Daoy (cell line): ENCODE measurements at places on chromosomes 5 and 9. TPM values are rescaled to one million over a fixed set of nuclear protein-coding genes. Genes with fewer than 3 reads are reported as not detected.

- DNase-seq: no peak
Observed at GRCh38 chr5:132222649-132223038, 5.0 kb downstream of the P4HA2 start.

GRCh38 chr5:135097390-135097789 lies 63.4 kb upstream of the PITX1 start:
- no peak for DNase-seq

GRCh38 chr9:137971477-137972138 lies 94.0 kb downstream of the CACNA1B start:
- no peak for DNase-seq

DNA sequence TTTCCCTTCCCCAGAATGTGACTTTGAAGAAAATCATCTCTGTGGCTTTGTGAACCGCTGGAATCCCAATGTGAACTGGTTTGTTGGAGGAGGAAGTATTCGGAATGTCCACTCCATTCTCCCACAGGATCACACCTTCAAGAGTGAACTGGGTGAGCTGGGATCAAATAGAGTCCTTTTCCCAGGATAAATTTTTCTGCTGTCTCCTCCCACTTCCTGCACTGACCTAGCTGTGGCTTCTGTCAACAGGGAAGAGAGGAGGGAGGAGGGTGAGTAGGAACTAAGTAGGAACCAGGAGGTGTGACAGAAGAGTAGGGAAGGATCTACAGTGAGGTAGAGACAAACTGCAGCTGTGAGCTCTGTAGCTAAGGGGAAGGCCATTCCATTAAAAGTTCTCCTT lies 69.3 kb downstream of the MAMDC2 start:
- DNase-seq: peak; percentile 50

DNA sequence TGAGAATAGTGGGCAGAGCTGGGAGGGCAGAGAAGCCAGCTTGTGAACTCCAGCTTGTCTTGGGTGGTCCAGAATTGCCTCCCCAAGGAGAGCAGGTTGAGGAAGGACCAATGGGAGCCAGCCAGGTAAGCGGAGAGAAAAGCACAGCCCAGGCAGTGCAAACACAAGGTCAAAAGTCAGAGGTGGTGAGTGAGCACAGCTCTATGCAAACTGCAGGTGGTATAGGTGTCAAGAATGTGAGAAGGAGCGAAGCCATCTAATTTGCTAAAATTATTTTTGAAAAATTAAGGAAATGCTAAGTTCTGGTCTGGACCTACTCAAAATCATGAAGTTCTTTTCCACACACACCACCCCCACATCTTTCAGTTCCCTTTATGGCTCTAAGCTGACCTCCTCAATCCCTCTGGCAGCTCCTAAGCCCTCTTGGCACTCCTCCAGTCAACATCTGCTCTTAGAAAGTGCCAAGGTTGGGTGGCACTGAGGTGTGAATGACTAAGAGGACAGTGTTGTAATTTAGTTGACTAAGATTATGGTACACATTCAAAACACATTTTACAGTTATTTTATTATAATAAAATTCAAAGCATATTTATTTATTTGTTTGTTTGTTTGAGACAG lies 6.6 kb upstream of the OTULINL start:
- no peak for DNase-seq

GRCh38 chr5:31165729-31166128 lies 27.8 kb upstream of the CDH6 start:
- DNase-seq: no peak

DNA sequence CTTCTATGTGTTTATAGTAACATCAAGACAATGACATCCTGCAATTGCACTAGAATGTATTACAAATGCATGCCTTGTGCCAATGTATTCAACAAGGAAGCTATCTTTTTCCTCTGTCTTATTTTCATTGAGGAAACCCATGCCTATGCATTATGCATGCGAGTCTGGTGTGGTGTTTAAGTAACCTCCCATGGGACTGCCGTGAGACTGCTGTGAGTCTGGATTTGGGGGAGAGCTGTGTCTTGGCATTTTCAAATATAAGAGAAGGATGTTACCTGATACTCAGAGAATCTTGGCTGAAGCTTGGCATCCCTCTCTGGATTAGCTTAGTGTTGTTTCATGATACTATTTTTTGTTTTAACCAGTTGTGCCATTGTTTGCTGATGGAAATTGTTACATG lies 98.3 kb downstream of the F2RL2 start:
- peak; percentile 47 for DNase-seq

GRCh38 chr5:61044545-61044944 lies 99.5 kb downstream of the NDUFAF2 start:
- no peak for DNase-seq

DNA sequence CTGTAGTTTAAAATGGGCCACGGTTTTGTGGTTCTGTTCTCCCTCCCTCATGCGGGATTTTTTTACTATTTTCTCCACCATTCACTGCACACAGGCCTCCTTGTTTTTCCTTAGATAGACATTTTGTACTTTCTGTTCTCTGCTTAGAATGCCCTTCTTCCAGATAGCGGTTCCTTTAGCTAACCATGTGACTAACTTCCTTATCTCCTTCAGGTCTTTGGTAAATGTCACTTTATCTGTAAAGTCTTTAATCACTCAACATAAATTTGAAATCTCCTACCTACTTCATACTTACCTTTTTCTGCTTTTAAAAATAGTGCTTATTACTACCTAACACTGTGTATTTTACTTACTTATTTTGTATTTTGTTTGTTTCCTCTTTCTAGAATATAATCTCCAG lies 15.0 kb downstream of the FER start:
- no peak for DNase-seq

DNA sequence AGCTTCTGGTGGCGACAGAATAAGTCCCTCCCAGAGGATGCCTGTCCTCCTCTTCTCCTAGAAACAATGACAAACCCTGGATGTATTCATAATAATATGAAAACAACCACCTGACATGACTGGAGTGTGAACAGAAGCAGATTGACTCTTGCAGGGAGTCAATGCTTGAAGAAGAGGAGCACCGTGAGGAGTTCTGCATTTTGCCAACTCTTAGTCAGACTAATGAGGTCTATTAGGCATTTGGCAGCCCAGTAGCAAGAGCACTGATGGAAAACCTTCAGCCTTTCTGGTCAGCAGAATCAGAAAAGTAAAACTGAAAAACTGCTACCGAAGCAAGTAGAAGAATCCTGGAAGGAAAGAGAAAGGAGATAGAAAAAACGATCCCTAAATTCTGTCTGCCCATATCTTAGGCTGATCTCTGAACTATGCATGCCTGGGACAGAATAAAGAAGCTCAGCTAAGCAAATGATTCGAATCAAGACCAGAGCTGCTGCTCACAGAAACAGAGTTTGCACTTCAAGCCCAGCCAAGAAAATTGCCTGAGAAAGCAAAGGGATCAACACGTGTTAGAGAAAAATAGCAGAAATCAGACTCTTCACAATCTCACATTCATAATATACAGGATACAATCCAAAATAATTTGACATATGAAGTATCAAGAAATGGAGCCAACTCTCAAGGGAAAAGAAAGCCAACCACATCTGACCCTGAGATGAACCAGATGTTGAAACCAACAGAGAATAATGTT lies 69.5 kb upstream of the OSMR start:
- no peak for DNase-seq

- no peak for DNase-seq
Observed at GRCh38 chr9:6224393-6225154, 9.0 kb downstream of the IL33 start.

GRCh38 chr9:69637193-69637816 lies 34.9 kb downstream of the APBA1 start:
- DNase-seq: no peak

- DNase-seq: no peak
Observed at GRCh38 chr5:7907612-7908011, 38.7 kb downstream of the MTRR start.

GRCh38 chr5:1127959-1128785 lies 16.3 kb upstream of the SLC12A7 start:
- DNase-seq: no peak

DNA sequence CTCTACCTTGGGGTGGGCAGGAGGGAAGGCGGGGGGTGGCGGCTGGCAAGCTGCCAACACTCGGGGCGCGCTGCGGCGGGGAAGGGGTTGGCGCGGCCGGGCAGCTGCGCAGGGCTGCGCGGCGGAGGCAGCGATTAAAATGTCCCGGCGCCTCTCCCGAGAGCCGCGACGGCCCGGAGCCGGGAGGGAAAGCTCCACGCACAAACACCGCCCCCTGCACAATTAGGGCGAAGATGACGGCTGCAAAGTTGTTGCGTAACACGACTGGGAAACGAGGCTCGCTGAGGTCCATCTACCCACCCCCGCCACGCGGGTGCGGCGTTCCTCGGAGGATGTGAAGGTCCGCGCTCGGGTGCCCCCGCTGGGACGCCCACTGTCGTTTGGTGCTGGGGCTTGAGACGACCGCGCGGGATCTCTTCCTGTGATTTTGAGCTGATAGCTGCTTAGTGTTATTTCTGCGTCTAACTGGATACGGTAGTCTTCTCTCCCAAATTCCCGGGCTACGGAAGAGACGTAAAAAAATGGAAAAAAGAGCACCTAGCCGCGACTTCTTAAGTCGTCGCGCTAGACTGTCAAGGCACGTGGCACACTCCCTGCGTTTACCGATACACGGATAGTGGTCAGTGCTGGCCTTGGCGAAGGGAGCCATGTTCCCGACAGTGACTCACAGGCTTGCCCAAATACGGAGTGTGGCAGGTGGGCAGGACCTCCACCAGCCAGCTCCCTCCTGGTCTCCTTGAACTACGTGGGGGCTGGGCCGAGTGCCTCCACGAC lies 958 bp upstream of the NFIL3 start:
- peak; percentile 77 for DNase-seq

GRCh38 chr5:6926491-6927038 lies 213.3 kb downstream of the TENT4A start:
- DNase-seq: no peak

GRCh38 chr5:96384353-96384752 lies 48.7 kb downstream of the PCSK1 start:
- peak; percentile 91 for DNase-seq

GRCh38 chr5:6804766-6805501 lies 91.7 kb downstream of the TENT4A start:
- no peak for DNase-seq

- DNase-seq: no peak
Observed at GRCh38 chr5:155260798-155261197, 247.2 kb downstream of the KIF4B start.

DNA sequence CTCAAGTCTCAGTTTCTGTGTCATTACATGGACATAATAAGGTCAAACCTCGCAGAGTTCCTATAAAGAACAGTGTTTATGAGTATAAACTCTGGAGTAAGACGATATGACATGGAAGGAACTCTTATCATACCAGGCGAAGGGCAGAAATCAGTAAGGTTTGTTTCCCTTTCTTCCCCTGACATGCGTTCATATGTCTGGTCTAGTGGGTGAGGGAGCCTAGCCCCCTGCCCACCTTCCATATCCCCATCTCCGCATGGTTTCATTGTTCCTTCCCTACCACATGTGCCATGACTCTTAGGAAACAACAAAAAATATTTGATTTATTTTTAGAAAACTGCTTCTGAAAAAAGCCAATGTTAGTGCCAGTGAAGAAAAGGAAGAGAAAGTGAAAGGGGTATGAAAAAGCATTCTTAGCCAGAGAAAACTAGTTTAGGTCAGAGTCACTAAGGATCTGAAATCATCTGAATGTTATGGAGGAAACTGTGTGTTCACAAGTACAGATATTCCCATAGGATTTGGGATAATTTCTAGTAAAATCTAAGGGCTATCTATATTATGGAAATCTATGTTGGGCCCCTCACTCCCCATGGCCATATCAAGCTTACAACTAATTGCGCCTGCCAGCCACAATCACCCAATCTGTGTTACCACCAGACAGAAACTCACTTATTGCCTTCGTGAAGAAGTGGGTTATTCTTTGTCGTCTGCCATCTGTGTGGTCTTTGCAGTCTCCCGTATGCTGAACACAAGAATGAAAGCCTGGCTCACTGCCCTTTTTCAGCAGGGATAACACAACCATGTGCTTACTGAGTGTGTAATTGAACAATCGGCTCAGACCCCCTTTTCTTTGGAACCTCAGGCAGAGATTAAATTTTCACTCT lies 19.9 kb upstream of the HMHB1 start:
- no peak for DNase-seq

- no peak for DNase-seq
Observed at GRCh38 chr5:82586181-82586580, 308.0 kb upstream of the RPS23 start.

- DNase-seq: no peak
Observed at GRCh38 chr9:69601698-69602097, 70.5 kb downstream of the APBA1 start.

- DNase-seq: peak; percentile 27
Observed at GRCh38 chr5:6401410-6401809, 23.1 kb upstream of the MED10 start.

GRCh38 chr9:133534346-133535291 lies at the start of gene ADAMTSL2:
TSS of gene ADAMTSL2 (plus strand) at chr9:133534704. CDS start at chr9:133536713, 2,009 bp downstream.
- peak; percentile 77 for DNase-seq

DNA sequence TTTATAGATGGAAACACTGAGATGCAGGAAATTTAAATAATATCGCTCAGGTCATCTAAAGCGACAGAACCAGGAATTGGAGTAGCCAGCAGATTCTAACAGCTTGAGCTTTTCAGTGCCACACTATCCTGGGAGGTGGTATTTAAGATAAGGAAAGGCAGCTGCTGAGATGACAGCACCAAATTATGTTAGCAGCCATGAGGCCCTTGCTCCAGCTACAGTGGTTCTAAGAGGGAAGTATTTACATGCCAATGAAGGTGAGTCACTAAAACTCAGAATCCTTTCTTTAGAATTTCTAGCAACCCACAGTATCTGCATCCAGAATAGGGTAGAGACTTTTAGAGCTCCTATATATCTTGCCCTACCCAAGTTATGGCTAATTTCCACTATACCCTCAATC lies 127.0 kb upstream of the VLDLR start:
- peak; percentile 91 for DNase-seq

DNA sequence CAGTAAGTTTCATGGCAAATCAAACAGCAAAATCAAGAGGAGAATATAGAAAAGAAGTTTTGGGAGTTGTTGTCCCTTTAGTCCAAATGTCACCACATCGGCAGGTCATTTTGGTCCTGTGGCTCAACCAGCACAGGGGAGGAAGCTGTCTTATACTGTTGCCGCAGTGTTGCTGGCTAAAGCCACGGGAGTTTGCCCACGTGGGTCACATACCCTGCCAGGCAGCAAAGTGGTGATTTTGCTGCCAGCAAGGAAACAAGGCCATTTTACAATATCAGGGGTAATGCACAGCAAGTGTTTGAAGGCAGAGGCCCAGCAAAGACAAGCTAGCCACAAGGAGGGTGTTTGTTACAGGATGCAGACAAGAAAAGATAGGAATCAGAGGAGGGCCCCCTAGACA lies 14.5 kb downstream of the GABRA6 start:
- DNase-seq: no peak

- DNase-seq: no peak
Observed at GRCh38 chr9:37324691-37325490, 97.6 kb upstream of the GRHPR start.

The FOXD4L4 gene
- 0.18 and 0.34 TPM in 2 replicates for total RNA-seq

The TMC1 gene
- not detected in 2 replicates for total RNA-seq

The MEGF10 gene
- total RNA-seq: 0.03 and 0.80 TPM in 2 replicates

The GMCL2 gene
- not detected in 2 replicates for total RNA-seq

The OR1N2 gene
- not detected in 2 replicates for total RNA-seq

The EXOC3 gene
- 32.3 and 35.7 TPM in 2 replicates for total RNA-seq

The PLPP7 gene
- 5.4 and 7.1 TPM in 2 replicates for total RNA-seq

The SLC36A3 gene
- total RNA-seq: not detected in 2 replicates

The C9orf78 gene
- total RNA-seq: 127 and 128 TPM in 2 replicates

The GTF3C4 gene
- total RNA-seq: 23.1 and 23.2 TPM in 2 replicates

The LRRC19 gene
- not detected in 2 replicates for total RNA-seq

The WNK2 gene
- total RNA-seq: 1.4 and 2.8 TPM in 2 replicates

The MOB3B gene
- 0.83 and 0.91 TPM in 2 replicates for total RNA-seq

The GLRA1 gene
- not detected in 2 replicates for total RNA-seq

The FAM240B gene
- total RNA-seq: not detected in 2 replicates

The F12 gene
- 8.6 and 9.6 TPM in 2 replicates for total RNA-seq

The CPLANE1 gene
- 3.7 and 5.1 TPM in 2 replicates for total RNA-seq

The FAM221B gene
- total RNA-seq: not detected in 2 replicates

The DNAJC25 gene
- 19.5 and 22.5 TPM in 2 replicates for total RNA-seq

The PRR16 gene
- 1.3 and 3.3 TPM in 2 replicates for total RNA-seq

The SLC45A2 gene
- total RNA-seq: not detected in 2 replicates
